Cardiac fibroblast (primary cell): ENCODE measurements at places on chromosomes 13 and 19.

DNA sequence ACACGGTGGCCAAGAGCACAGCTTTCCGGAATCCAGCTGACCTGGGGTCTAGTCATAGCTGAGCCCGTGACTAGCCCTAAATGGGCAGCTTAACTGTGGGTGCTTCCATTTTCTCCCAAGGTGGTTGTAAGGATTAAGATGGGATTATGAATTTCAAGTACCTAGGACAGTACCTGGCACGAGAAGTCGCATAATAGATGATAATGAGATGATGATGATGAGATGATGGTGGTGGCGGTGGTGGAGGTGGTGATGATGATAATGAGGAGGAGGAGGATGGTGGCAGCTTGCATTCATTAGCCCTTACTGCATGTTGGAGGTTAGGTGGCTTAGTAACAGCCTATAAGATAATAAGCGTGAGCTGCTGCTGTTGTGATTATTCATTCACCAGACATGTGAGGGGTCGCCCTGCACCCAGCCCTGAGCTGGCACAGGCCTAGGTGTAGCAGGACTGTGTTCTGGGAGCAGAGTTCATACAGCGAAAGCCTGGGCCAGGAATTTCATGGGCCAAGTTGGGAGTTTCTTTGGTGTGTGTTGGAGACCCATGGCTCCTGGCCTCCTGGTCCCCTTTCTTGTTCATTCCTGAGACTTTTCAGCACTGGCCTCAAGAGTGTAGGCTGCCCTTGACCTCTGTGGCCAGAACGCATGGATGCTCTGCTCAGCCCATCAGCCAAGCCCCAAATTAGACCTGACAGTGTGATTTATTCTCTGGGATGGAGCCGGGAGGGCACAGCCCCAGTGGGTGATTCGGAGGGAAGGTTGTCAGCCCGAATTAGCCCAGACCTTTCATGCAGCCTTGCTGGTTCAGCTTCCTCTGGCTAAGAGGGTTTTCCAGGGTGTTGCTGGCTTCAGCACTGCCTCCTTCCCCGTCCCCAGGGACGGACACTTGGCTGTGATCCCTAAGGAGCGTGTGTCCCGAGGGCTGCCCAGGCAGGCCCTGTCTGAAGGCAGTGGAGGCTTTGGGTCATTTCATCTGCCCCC is 128.8 kb downstream of the SIPA1L3 start:
- DNase-seq = peak; percentile 40

DNA sequence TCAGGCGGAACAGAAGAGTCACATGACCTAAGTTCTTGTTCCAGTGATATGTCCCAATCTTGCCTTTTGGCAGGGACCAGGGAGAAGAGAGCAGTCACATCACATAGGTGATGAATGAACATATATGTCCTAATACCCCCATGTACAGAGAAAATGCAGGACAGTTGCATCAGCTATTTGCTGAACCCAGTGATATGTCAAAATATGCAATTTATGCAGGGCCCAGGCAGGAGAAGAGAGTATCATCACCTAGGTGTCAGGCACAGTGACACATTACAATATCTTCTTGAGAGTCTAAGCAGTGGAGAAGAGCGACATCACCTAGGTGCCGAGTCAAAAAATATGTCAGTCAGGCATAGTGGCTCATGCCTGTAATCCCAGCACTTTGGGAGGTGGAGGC is 139.9 kb downstream of the ZNF675 start:
- no peak for DNase-seq

DNA sequence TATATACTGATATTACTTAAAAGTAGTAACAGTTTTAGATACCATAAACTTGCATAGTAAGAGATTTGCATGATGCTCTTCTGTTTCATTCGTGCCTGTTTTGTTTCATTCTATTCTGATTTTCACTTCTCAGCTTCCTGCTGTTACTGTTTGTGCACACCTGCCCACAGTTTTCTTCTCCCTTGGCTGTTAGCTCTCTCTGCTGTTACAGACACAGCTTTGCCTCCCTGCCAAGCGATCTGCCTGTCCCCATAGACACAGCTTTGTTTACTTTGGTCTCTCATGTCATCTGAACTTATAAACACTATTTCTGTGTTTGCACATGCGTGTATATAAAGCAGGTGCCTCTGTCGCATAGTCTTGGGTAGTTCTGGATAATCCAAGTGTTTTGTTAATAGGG is 21.4 kb upstream of the UPF3A start:
- no peak for DNase-seq

DNA sequence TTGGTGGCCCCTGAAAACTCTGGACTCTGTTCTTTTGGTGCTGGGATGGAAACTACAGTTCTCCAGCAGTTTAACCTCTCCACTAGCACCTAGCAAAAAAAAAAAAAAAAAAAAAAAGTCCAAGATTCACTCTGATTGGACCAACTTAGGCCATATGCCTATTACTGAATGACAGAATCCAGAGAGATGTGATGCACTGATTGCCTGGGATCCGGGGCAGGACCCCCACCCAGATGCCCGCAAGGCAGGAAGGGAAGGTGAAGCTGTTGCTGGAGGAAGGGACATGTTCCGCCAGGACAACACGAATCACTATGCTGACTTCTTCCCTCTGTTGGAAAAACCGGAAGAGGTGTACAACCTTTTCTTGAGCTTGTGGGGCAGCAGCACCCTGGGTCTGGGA is 152.5 kb upstream of the ZNF536 start:
- no peak for DNase-seq

DNA sequence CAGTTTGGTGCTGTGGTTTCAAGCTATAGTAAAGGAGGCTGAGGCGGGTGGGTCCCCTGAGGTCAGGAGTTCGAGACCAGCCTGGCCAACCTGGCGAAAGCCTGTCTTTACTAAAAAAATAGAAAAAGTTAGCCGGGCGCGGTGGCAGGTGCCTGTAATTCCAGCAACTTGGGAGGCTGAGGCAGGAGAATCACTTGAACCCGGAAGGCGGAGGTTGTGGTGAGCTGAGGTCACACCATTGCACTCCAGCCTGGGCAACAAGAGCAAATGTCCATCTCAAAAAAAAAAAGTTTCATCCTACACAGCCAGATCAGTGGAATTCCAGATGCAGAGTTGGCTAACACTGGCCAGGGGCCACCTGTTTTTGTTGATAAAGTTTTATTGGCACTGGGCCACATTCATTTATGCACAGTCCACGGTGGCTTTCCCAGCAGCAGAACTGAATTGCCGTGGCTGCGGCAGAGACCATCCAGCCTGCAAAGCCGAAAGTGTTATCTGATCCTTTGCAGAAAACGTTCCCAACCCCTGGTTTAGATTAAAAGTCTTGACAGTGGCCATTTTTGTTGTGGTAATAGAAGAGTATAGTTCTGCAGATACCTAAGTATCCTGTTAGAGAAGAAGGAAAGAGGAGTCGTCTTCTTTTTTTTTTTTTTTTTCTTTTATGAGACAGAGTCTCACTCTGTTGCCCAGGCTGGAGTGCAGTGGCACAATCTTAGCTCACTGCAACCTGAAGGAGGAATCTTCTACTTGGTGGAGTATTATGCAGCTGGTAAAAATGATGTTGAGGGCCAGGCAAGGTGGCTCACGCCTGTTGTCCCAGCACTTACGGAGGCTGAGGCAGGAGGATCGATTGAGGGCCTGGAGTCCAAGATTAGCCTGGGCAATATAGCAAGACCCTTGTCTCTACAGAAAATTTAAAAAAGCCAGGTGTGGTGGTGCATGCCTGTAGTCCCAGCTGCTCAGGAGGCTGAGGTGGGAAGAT is 8.7 kb downstream of the NCLN start:
- DNase-seq = no peak

DNA sequence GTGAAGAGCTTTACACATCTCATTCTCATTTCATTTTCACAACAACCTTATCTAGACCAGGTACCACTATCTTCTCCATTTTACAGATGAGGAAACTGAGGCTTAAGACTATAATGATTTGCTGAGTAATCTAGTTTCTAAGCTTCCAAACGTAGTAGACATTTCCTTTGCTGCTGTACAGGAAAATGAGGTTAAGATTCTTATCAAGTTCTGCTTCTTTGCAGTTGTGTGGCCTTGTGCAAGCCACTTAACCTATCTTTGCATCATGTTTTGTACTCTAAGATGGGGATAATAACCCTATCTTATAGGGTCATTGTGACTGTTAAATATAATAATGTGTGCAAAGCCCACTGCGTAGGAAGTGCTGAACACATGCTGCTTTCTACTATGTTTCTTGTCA is 307.9 kb downstream of the HS6ST3 start:
- DNase-seq = no peak

DNA sequence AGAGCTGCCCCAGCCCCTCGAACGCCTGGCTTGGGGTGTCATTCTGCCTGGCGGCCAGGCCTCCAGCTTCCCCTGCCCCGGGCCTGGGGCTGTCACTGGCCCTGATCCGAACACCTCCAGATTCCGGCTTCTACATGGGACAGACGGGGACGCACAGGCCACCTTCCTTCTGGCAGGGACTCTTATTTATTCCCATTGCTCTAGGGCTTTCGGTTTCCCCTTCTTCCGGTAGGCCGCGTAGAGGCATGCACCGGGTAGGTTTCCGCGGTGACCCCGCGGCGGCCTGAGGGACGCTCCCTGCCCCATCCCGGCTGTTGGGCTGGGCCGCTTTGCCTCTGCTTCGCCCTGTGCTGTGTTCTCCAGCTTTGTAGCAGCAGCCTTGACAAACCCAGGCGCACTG is 28.2 kb downstream of the CERS1 start:
- DNase-seq = no peak

GRCh38 chr13:43284162-43284561 is 260.8 kb downstream of the DNAJC15 start:
- peak; percentile 21 for DNase-seq

- peak; percentile 48 for DNase-seq
These were observed 67.6 kb upstream of the TDRD3 start for GRCh38 chr13:60329221-60329923.

DNA sequence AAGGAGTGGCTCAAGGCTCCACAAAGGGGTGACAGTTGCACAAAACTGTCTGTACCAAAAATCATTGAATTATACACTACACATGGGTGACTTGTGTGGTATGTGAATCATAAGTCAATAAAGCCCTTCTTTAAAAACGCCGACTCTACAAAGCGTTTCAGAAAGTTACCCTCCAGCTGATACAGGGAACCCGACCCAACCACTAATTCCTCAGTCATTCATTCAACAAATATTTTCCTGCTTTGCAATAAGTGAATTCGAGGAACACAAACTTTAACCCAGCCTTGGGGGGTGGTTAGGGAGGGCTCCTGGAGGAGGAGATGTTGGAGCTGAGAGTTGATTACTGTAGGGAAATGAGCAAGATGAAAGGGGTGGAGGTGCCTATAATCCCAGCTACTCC is 32.0 kb downstream of the LTBP4 start:
- no peak for DNase-seq

DNA sequence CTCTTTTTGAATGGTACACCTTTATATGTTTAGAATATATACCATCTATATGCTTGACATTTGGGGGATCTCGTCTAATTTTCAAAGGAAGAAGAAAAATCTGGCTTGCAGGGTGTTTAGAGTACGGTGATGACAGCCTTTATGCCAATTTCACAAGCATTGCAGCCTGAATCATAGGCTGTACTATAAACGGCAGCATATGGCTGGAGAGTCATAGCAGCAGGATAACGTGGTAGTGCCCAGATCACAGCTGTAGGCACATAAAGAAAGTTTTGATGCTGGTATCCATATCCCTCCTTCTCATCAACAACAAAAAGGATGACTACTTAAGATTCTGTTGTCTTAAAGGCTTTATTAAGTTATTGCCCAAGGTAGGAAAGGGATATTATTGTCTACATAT is 253.0 kb downstream of the PCDH9 start:
- peak; percentile 12 for DNase-seq

DNA sequence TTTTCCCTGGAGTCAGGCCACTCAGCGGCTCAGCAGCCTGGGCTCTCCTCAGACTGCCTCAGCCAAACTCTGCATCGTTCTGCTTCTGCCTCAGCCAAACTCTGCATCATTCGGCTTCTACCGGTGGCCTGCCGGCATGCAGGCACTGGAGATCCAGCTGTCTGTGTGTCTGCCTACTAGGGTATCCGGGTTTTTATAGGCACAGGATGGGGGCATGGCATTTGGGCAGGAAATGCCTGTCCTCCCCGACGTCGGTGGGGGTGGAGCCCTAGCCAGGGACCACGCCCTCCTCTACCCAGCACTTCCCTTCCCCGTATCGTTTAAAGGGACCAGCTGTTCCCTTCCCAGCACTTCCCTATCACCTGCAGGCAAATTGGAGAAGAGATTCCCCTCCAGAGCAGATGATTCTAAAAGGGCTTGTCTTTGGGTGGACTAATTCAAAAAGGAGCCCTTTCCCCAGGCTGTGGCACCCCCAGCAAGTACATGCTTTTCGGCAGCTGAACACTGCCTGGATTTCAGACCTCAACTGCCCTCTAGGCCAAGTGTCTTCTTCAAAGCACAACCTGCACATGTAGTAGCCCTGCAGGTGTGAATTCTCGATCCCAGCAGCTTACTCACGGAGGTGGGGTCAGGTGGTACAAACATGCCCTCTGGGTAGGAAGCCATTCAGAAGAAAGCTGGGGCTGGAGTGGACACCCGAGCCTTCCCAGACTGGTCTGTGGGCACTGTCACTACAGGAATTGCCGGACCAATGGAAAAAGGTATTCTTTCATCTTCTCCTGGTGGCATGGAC is 25.4 kb upstream of the GPR12 start:
- peak; percentile 4 for DNase-seq

GRCh38 chr19:54335164-54335563 is 3.8 kb downstream of the LILRA4 start:
- no peak for DNase-seq

GRCh38 chr13:64029343-64030093 is 2613.9 kb upstream of the PCDH20 start:
- DNase-seq = no peak

DNA sequence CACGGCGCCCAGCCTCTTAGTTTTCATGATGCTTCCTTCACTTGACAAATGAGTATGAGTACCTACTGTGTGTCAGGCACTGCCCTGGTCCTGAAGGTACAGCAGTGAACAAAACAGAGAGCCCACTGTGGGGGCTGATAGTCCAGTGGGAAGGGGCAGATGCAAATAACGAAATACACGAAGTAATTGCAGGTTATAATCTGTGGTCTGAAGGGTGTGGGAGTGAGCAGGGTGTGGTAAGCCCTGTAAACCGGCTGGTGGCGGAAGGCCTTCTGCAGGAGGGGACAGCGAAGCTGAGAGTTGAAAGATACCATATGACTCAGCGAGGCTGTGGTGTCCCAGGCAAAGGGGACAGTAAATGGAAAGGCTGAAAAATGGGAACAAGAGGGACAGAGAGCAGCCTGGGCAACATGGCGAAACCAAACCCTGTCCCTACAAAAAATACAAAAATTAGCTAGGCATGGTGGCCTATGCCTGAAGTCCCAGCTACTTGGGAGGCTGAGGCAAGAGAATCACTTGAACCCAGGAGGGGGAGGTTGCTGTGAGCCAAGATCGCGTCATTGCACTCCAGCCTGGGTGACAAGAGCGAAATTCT is 60.5 kb downstream of the MAP4K1 start:
- no peak for DNase-seq

GRCh38 chr19:43690444-43690843 is 20.5 kb upstream of the PLAUR start:
- no peak for DNase-seq

DNA sequence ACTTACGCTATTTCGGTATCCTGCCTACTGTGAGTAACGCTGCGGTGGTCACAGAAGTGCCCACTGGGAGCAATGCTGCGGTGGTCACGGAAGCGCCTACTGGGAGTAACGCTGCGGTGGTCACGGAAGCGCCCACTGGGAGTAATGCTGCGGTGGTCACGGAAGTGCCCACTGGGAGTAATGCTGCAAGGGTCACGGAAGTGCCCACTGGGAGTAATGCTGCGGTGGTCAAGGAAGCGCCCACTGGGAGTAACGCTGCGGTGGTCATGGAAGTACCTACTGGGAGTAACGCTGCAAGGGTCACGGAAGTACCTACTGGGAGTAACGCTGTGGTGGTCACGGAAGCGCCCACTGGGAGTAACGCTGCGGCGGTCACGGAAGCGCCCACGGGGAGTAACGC is 52.1 kb upstream of the SOX1 start:
- DNase-seq = no peak
